ENCODE measurements at places on chromosomes 3 and 15.

DNA sequence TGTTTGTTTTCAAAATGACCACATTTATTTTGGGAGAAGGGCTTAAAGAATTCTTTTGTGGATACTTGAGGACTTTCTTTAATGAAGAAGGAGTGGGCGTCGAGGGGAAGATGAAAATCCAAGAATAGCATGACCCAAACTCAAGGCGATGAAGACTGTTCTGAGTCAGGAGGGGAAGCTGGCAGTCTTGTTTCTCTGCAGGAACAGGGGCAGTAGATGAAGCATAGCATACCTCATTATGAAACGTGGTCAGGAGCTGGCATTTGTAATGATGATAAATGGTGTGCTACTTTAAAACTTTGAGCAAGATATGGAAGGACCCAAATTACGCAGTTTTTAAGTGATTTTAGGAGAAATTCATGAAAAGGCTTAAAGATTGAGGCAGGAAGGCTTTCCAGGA, 549.0 kb downstream of the IGSF11 start:
- no peak for DNase-seq

GRCh38 chr3:197268294-197268693, 30.1 kb downstream of the DLG1 start:
- no peak for DNase-seq

GRCh38 chr3:179630753-179631451, 21.9 kb upstream of the USP13 start:
- no peak for DNase-seq

GRCh38 chr3:71662568-71662967, 62.6 kb downstream of the EIF4E3 start:
- no peak for DNase-seq

DNA sequence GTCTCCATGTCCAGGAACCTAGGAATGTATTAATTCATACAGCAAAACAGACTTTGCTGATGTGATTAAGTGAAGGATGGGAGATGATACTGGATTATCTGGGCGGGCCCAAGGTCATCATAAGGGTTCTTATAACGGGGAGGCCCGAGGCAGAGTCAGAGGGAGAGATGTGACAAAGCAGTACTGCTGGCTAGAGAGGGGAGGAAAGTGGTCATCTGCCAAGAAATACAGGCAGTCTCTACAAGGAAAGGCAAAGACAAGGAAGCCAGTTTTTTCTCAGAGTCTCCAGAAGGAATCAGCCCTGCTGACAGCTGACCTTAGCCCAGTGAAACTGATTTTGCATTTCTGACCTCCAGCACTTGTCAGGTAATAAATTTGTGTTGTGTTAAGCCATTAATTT, 66.2 kb upstream of the CORO2B start:
- DNase-seq: no peak

DNA sequence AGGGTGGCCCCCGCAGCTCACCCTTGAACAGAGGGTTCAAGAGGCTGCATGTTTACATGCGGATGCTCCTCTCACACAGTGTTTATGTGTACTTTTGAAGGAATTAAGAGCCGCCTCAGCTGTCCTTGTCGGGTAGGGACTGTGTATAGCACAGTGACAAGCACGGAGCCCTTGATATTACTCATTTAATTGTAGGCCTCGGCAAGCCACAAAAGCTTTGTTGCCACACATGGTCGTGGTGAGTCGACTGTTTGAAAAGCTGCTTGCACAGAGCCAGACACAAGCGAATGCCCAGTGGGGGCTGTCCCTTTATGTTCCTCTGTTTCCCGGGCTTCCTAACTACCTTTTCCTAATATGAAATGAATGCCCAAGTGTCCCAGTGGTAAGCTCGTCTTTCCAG, 4.5 kb downstream of the ESYT3 start:
- DNase-seq: no peak

DNA sequence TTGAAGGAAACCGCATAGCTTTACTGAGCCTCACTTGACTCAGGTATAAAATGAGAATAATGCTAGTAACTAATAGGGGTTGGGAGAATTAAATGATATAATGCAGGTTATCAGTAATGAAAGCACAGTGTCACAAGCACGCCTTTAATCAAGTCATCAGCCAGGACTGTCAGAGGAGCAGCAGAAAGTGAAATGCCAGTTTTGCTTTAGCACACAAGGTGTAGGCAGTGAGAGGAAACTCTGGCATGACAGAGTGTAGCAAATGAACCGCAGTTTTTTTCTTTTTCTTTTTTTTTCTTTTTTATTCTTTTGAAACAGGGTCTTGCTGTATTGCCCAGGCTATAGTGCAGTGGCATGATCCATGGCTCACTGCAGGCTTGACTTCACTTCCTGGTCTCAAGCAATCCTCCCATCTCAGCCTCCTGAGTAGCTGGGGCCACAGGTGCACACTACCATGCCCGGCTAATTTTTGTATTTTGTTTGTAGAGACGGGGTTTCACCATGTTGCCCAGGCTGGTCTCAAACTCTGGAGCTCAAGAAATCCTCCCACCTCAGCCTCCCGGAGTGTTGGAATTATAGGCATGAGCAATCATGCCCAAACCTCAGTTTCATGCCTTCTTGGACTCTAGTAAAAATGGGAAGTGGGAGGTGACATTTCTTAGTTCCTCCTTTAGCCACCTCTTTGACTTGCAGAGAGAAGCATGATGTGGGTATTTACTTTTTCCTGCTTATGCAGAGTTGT, 9.7 kb upstream of the SCAANT1 start:
- DNase-seq: no peak

GRCh38 chr3:40523781-40524180, 979 bp upstream of the ZNF621 start:
- no peak for DNase-seq

GRCh38 chr3:169172535-169172934, 491.0 kb downstream of the MECOM start:
- DNase-seq: no peak

DNA sequence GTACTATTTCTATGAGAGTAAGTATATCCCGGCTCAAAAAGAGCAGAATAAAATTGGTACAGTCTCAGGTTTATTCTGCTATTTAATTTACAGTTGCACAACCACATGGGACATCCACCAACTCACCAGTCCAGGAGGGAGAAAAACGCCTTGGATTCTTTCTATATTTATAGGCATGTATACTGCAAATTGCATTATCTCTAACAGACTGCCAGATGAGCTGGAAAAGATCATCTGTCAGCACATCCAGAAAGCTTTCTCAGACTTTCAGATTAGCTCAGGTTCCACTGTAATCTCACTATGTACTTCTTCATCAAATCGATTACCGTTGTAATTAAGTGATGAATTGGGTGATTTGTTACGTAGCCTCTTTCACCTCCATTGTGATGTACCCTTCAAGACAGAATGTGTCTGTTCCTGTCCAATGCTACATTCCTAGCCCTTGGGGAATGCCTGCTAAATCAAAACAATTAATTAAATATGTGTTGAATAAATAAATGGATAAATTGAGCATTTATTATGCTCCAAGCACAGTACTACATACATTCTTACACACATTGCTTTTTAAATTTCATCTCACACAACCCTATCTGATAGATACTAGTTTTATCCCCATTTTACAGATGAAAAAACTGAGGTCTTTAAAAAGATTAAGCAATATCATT, 38.1 kb upstream of the TMC3 start:
- DNase-seq: no peak

DNA sequence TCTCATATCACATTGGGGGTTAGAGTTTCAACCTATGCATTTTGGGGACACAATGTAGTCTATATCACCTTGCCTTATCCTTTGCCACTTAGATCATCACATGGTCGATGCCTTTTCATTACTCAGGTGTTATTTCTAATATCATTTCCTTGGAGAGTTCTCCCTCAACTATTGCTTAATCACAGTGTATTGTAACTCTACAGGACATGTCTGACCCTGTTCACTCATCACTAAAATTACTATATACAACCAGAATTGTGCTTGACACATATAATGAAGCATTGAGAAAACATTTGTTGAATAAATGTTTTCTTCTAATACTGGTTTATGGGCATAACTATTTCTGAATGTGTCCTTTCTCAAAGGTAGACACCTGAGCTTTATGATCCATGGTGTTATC, 207.4 kb downstream of the EPHA6 start:
- no peak for DNase-seq

GRCh38 chr15:92963794-92964193, 63.7 kb downstream of the CHD2 start:
- no peak for DNase-seq

GRCh38 chr3:69823743-69824142, 84.5 kb downstream of the MITF start:
- no peak for DNase-seq

DNA sequence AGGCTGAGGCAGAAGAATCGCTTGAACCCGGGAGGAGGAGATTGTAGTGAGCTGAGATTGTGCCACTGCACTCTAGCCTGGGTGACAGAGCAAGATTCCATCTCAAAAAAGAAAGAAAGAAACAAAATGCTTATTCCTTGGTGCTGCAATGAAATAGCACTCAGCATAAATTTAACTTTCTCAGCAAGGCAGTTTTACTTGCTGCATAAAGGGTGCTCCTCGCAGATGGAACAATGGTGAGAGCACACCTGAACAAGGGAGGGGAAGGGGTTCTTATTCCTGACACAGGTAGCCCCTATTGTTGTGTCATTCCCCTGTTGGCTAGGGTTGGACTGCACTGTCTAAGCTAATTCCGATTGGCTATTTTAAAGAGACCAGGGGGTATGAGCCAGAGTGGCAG, 17.1 kb downstream of the PAK2 start:
- no peak for DNase-seq

DNA sequence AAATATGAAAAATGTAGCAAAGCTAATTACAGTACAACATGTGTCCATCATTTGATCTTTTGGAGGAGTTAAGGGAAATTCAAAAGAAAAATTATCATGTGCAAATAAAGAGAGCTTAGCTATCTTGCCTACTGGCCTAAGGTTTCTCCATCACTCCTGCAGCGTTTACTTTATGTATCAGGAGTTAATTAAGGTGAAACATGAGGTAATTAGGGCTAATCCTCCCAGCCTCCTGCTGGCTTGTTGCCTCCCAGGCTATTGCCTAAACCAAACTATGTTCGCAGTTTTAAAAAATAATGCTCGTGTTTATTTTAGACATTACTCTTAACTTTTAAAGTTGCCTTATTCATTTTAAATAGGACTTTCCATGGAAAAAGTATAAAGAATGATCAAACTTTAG, 367.5 kb downstream of the ROBO2 start:
- no peak for DNase-seq

- DNase-seq: no peak
These were observed 18.2 kb upstream of the EOGT start for GRCh38 chr3:69031635-69032034.

DNA sequence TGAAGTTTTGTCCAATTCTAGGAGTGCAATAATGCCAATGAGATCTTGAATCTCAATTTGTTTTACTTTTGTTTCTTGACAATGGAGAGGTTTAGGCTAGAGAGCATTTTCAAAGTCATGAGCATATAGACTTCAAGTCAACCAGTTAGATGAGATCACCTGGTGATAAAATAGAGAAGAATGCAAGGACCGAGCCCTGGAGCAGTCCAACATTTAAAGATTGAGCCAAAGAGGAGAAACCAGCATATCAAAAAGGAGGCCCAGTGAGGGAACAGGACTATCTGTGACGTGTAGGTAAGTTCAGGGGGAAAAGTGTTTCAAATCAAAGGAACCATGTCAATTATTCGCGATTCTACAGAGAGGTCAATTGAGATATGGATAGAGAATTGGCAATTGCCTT, 1.7 kb upstream of the PIAS1 start:
- DNase-seq: no peak

DNA sequence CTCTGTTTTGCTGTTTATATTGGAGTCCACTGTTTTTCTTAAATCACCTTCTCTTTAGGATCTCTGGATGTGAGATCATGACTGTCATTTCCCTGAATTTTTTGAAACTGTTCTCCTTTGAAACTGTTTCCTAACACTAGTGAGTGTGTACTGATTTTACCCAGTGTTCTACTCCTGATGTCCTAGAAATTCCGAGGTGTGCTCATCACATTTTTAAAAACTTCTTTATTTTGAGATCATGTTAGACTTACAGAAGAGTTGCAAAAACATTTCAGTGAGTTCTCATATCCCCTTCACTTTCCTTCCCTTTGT, 292.6 kb downstream of the NFKBIZ start:
- DNase-seq: no peak

DNA sequence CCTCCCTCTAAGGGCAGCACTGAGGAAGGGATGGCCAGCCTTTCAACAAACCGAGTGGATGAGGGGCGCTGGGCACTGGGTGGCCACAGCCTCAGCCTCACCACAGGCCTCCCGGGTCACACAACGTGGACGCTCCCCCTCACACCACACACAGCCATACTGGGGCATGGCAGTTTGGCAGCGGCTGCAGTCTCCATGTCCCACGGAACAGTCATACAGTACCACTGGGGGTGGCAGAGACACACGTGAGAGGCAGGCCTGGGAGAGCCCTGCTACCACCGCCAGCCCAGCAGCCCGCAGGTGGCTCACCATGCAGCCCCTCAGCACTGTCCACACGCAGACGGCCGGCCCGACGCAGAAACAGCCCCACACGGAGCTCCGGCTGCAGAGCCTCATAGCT, 11.7 kb downstream of the PLXNB1 start:
- no peak for DNase-seq

GRCh38 chr15:74867466-74868038, 5.6 kb downstream of the SCAMP2 start:
- no peak for DNase-seq

- DNase-seq: no peak
These were observed 84.3 kb downstream of the KCNH8 start for GRCh38 chr3:19232566-19232965.

- no peak for DNase-seq
These were observed 5.9 kb upstream of the RTF1 start for GRCh38 chr15:41411031-41411430.

- DNase-seq: no peak
These were observed 36.6 kb upstream of the MAGEF1 start for GRCh38 chr3:184748219-184749135.

GRCh38 chr3:116808725-116809124, 99.1 kb downstream of the TUSC7 start:
- DNase-seq: no peak

- no peak for DNase-seq
These were observed 39.5 kb upstream of the TPRG1 start for GRCh38 chr3:189132231-189132671.

GRCh38 chr3:185824051-185825005, 514 bp downstream of the IGF2BP2 start:
- DNase-seq: no peak

DNA sequence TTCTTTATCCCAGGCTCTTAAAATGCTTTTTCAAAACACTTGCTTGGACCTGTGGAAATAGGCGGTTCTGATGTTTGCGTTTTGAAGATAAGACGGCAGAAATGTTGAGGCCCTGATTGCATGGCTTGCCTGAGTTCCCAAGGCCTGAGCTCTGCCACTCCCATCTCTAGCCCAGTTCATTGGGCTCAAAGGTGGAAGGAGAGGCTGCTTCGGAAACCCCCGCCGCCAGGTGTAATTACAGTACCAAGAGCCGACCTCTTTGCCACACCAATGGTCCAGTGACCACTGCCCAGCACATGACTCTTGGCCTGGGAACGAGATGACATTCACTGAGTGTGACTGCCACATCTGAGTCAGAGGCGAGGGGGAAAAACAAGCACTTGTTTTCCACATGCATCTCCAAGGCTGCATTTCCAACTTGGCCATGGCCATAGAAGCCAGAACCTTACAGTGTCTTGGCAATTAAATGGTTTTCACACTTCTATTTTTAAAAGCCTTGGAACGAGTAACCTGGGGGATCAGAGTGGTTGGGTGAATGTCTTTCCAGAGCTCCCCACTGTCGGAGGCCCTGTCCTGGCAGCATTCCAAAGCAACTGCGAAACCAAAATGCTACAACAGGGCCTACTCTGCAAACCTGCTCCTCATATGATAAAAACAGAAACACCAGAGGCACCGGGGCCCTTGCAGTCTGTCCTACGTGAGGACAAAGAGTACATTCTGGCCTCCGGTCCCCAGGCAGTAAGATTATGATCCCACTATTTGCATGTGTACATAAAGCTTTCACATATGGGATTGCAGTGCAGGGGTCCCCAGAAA, 63.8 kb upstream of the CGNL1 start:
- DNase-seq: no peak

Measured in activated gamma-delta T cell (primary cell).